ENCODE measurements at places on chromosomes 2 and 18.

DNA sequence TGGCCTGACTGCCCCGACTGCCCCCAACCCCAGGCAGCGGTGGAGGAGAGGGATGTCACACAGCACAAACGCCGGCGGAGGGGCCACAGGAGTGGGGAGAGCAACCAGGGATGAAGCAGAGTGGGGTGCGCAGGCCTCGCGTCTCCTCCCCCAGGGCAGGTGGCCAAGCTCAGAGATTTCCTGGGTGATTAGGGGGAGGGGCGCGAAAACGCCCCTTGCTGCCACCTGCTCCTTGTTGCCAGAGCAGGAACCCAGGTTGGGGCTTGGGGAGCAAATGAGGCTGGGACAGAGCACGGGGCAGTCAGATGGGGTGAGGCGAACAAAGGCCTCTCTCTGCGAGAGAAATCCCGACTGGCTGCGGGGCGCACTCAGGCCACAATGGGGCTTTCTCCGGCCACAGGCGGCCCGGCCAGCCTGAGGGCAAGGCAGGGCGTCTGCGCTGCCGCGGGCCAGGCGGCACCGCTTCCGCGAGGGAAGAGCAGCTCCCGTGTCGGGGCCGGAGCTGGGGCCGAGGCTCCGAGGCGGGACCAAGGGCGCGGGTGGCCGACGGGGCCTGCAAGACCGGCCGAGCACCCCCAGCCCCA, 11.5 kb downstream of the TEX44 start:
- H3K4me3 ChIP-seq = peak overlapping the region; percentile 65
- H3K27me3 ChIP-seq = no peaks in the 10 kb centered on the region
- H3K4me1 ChIP-seq = peaks cover 42% of the 10 kb centered on the region
- DNase-seq = no peak
- H3K27ac ChIP-seq = peak overlapping the region; percentile 99

DNA sequence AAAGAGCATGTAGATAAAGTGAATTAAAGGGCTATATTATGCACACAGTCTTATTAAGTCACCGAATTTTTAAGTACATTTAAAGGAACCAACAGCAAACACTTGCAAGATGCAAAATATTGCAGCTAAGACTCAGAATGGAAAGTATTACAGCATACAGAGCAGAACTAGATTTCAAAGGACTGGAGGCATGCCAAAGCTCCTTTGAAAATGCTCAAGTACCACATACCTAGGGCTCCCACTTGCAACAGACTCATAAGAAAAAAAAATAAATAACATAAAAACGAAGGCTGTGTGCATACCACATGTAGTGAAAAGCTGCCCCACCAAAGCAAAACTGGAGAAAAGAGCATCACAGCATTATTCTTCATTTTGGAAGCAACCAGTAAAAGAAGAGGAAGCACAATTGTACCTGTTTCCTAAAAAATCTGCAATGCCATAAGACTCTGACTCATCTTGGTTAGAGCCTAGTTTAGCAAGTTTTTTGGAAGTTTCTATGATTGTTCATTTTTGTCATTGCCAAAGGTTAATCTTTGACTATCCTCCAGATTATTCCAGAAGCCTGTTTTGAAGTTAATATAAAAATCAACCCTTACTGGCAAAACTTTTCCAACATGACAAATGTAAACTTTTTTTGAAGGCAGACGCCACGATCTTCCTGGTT, 306.0 kb upstream of the COL3A1 start:
- H3K4me3 ChIP-seq = no peak overlapping the region
- H3K4me1 ChIP-seq = no peaks in the 10 kb centered on the region
- no peak overlapping the region for H3K27ac ChIP-seq
- no peaks in the 10 kb centered on the region for H3K36me3 ChIP-seq

GRCh38 chr2:64586883-64587481, 62.9 kb downstream of the AFTPH start:
- no peaks in the 10 kb centered on the region for H3K27me3 ChIP-seq
- no peak overlapping the region for H3K27ac ChIP-seq
- DNase-seq = no peak
- H3K4me1 ChIP-seq = no peaks in the 10 kb centered on the region

DNA sequence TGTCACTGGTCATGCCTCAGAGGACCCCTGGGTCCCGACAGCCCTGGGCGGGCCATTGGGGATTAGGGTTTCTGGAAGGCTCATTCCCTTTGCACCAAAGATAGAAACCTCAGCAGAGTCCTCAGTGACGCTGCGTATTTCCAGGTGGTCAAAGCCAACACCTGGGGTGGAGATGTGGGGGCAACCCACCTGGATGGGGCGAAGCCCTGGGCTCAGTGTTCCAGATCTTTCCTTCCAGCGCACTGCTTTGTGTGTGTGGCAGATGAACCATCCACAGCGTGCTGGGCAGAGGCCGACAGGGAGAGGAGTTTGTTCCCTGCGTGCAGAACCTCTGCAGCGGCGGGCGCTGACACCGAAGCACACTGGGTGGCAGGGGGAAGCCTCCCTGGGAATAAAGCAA, 143.9 kb downstream of the CTIF start:
- peaks cover 15% of the 10 kb centered on the region for H3K4me1 ChIP-seq
- no peak overlapping the region for H3K27ac ChIP-seq
- no peak for DNase-seq
- no peak overlapping the region for H3K4me3 ChIP-seq
- no peaks in the 10 kb centered on the region for H3K36me3 ChIP-seq
- no peaks in the 10 kb centered on the region for H3K27me3 ChIP-seq

- no peaks in the 10 kb centered on the region for H3K36me3 ChIP-seq
- DNase-seq = no peak
- no peak overlapping the region for H3K27ac ChIP-seq
- H3K4me3 ChIP-seq = no peak overlapping the region
- H3K27me3 ChIP-seq = no peaks in the 10 kb centered on the region
Observed at GRCh38 chr2:173099271-173099670, 23.6 kb downstream of the MAP3K20 start.

- peaks cover 19% of the 10 kb centered on the region for H3K4me1 ChIP-seq
- no peaks in the 10 kb centered on the region for H3K27me3 ChIP-seq
- DNase-seq = no peak
- no peak overlapping the region for H3K27ac ChIP-seq
- no peaks in the 10 kb centered on the region for H3K36me3 ChIP-seq
Observed at GRCh38 chr18:22485808-22486244, 68.1 kb upstream of the CTAGE1 start.

GRCh38 chr2:222033541-222033940, 265.3 kb downstream of the PAX3 start:
- no peak for DNase-seq
- no peak overlapping the region for H3K27ac ChIP-seq
- H3K4me1 ChIP-seq = no peaks in the 10 kb centered on the region
- no peaks in the 10 kb centered on the region for H3K36me3 ChIP-seq
- H3K27me3 ChIP-seq = no peaks in the 10 kb centered on the region

GRCh38 chr2:224890372-224890771, 151.9 kb downstream of the DOCK10 start:
- no peak for DNase-seq
- H3K36me3 ChIP-seq = no peaks in the 10 kb centered on the region
- no peaks in the 10 kb centered on the region for H3K4me1 ChIP-seq
- H3K4me3 ChIP-seq = no peak overlapping the region
- H3K27ac ChIP-seq = no peak overlapping the region

GRCh38 chr2:158131919-158132566, 30.4 kb downstream of the UPP2 start:
- H3K4me1 ChIP-seq = no peaks in the 10 kb centered on the region
- no peaks in the 10 kb centered on the region for H3K36me3 ChIP-seq
- DNase-seq = no peak
- H3K27me3 ChIP-seq = peaks cover 4% of the 10 kb centered on the region
- H3K4me3 ChIP-seq = no peak overlapping the region
- no peak overlapping the region for H3K27ac ChIP-seq

DNA sequence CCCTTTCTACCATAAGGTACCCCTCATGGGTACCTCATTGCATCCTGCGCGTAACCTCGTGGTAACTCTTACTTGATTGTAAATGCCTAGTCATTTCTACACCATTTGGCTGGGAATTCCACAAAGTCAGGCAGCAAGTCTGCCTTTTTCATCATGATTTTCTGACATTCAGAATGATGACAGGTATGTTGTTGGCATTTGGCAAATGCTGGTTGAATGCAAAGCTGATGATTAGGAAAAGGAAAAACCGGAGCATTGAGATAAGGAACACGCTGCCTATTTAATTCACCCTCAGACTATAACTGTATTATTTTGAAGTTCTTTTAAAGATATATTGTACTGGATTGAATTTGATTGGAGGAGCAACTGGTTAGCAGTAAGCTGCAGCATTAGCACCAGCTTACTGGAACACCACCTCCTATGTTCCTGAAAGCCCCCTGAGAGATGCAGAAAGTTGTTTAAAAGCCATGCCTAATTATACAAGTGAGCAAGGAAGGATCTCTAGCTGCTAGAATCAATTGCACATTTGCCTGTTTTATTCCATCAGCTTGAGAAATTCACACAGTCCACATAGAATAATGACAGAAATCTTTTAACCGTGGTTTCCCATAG, 520.1 kb downstream of the LRP1B start:
- no peaks in the 10 kb centered on the region for H3K27me3 ChIP-seq
- H3K27ac ChIP-seq = no peak overlapping the region
- no peaks in the 10 kb centered on the region for H3K4me1 ChIP-seq
- H3K36me3 ChIP-seq = no peaks in the 10 kb centered on the region
- H3K4me3 ChIP-seq = no peak overlapping the region
- no peak for DNase-seq

DNA sequence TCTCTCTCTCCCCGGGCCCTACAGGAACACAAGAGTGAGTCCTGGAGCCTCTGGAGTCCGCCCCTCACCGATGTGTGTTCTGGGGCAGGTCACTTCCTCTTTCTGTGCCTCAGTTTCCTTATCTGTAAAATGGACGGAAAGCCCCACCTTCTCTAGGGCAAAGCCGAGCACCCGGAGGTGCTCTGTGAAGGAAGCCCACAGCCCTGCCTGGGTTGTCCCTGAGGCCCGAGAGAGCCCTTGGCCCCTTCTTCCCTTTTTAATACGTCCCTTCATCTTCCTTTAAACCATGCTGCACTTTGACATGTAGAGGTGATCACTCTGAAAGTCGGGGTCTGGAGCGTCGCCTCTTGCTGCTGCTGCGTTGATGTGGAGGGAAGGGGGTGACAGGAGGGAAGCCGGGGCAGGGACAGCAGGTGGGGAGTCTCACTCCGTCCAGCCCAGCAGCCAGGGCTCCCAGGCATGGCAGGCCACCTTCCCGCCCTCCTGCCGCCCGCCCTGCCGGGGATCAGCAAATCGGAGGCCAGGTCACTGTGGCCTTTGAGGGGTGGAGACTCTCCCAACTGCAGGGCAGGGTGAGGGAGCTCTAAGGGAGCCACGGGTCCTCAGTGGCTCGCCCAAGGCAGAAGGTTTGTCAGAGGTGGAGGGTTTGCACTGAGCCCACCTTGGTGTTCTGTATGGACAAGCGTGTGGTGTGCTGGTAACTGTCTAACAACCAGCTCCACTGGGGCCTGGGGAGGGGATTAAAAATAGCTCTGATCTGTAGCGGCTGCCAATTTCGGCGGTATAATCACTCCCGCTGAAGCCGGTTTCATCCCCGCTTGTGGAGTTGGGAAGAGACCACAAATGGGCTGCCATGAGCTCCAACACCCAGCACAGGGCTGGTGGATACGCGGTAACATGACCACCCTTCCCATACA, 135.9 kb upstream of the ID2 start:
- no peak for DNase-seq
- H3K4me3 ChIP-seq = no peak overlapping the region
- peaks cover 36% of the 10 kb centered on the region for H3K4me1 ChIP-seq
- no peak overlapping the region for H3K27ac ChIP-seq
